ENCODE measurements at places on chromosomes 1 and 21.

- no peak for DNase-seq
Observed at GRCh38 chr1:171949316-171949715, 108.0 kb downstream of the DNM3 start.

- no peak for DNase-seq
Observed at GRCh38 chr1:58204284-58204683, 342.2 kb downstream of the OMA1 start.

- no peak for DNase-seq
Observed at GRCh38 chr1:2529784-2530512, at the start of gene HES5. TSS of gene HES5 (minus strand) at chr1:2530263. CDS start at chr1:2530164, 99 bp downstream.

DNA sequence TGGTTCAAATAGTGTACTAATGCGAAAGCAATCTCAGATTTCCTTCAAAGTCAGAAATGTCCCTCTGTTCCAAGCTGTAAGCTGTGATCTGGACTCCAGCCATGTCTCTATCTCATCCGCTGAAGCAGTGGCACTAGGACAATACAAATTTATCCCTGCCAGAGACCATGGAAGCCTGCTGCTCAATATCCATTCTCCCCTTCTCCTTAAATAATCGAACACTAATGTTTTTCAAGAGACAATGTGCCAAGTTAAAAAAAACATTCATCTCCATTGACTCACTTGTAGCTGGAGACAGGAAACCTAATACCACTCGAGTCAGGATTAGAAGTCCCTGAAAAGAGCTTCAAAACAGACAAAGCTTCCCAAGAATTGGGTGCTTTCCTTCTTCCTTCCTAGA, 38.5 kb upstream of the PGBD5 start:
- DNase-seq: no peak

GRCh38 chr1:180612632-180613031, 19.2 kb upstream of the XPR1 start:
- DNase-seq: no peak

All from SW 1271 (cell line).